ENCODE measurements at places on chromosomes 12 and 14. TPM values are rescaled to one million over a fixed set of nuclear protein-coding genes. Genes with fewer than 3 reads are reported as not detected.

DNA sequence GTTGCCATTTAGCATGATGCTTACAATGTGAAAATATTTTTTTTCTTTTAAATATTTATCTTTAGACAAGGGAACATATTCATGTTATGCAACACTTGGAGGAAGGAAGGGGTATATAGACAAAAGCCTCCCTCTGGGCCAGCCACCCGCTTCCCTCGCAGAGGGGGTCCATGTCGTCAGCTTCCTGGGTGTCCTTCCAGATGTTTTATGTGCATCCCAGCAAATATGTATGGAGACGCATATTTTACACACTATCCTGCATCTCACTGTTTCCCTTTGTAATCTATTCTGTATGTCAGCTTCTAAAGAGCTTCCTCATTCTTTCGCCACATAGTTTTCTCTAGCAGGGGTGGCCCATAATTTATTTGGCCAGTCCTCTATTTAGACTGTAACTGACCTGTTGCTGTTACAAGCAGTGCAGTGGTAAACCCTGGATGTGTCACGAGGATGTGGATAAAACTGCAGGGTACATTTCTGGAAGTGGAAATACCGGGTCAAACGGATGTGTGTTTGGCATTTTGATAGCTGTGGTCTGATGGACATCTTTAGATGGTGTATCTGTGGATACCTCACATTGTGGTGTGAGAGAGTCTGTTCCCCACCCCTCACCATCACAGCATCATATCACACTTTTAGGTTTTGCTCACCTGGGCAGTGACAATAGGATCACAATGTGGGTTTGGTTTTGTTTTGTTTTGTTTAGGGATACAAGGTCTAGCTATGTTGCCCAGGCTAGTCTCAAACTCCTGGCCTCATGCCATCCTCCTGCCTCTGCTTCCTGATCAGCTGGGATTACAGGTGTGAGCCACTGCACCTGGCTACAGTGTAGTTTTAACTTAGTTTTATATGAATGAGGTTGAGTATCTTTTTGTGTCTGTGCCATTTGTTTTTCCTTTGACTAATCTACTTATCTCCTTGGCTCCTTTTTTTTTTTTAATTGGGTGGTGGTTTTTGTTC, 31.6 kb downstream of the FAM222A start:
- DNase-seq: no peak

The TOX4 gene
- 42.3 TPM for polyA plus RNA-seq

DNA sequence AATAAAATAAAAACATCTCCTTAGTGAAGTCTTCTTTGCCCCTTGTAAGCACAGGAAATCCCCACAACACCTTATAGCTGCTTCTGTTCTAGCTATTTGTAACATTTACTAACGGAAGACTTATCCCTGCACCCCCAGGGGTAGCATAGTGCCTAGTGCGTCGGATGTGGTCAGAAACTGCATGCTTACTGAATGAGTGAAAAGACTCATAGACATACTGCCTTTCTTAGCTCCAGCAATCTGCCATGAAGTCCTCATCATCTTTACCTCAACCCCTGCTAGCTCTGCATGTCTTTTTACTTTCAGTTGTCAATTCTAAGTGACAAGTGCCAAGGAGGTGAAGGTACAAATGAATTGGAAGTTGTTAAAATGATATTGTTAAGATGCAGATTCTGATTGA, 12.9 kb downstream of the RIOX1 start:
- no peak for DNase-seq

The PIWIL1 gene
- not detected for polyA plus RNA-seq

DNA sequence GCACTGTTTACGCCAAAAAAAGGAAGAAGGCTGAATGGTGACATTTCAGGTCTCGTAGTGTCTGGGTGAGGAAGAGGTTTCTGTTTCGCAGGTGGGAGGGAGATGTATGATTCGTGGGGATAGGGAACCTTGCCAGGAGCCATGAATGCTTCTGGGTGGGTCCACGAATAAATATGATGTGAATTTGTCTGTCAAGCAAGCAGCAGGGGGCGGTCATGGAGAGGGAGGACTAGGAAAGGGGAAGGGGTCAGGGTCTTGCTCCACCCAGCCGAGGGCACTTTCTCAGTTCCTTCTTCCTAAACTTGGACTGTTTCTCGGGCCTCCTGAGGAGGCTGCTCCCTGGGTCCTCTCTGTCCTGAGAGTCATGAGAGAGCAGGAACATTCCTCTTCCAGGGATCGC, 72.5 kb downstream of the LGMN start:
- no peak for DNase-seq

DNA sequence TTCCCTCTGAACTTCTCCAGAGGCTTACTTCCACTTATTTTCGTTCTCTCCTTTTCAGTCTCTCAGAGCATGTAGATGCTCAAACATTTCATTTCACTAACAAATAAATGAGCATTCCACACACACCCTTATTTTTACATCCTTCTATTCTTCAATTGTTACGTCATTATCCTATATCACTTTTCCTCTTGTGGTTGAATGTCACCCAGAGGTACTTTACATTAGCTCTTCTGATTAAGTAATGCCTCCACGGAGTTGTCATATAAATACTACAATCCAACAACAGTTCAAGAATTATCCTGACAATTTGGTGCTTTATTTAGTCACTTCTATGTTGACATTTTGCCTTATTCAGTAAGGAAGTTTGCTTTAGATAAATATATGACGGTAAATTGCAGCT, 18.4 kb downstream of the FAR2 start:
- DNase-seq: no peak

GRCh38 chr14:30340495-30340894, 218.5 kb upstream of the G2E3 start:
- DNase-seq: no peak

The TMPRSS12 gene
- polyA plus RNA-seq: not detected
